ENCODE measurements at places on chromosomes 3 and 15.

DNA sequence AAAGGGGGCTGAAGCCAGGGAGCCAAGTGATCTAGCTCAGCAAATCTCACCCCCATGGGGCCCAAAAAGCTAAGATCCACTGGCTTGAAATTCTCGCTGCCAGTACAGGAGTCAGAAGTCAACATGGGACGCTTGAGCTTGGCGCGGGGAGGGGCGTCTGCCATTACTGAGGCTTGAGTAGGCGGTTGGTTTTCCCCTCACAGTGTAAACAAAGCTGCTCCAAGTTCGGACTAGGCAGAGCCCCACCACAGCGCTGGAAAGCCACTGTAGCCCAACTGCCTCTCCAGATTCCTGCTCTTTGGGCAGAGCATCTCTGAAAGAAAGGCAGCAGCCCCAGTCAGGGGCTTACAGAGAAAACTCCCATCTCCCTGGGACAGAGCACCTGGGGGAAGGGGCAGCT, 8.1 kb upstream of the SLC25A36 start:
- DNase-seq: no peak

DNA sequence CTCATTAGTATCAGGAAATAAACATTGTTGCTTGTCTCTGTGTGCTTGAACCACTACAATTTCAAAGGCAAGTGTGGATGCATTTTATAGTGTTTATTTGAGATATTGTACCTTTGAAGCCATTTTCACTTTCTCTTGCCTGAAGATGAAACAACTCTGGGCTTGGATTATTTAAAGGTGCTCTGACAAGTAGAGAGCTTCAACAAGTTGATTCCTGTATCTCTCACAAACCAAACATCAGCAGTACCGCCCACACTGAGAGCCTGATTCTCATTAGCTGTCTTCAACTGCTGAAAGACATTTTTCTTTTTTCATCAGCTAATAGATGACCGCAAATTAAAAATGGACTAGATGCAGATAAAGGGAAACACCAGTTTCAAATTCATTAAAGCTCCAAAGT, 806 bp upstream of the CERS3 start:
- DNase-seq: no peak

DNA sequence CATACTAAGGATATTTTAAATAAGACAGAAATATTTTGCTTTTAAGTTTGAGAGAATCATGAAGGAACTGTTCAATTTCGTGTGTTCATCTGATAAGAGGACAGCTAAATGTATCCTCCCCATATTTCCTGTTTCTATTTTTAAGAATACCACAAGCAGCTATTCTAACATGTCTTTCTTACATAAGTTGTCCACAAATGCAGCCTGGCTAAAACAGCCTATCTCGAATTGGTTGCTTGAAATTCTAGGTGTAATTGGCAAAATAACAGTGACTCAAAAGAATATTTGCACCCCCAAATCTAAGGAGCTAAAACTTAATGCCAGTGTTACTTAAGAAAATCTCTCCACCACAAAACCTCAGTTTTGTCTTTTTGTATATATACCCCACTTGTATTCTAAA, 35.0 kb downstream of the BTLA start:
- DNase-seq: no peak

GRCh38 chr15:59256482-59256881, 49.8 kb downstream of the LDHAL6B start:
- DNase-seq: no peak

DNA sequence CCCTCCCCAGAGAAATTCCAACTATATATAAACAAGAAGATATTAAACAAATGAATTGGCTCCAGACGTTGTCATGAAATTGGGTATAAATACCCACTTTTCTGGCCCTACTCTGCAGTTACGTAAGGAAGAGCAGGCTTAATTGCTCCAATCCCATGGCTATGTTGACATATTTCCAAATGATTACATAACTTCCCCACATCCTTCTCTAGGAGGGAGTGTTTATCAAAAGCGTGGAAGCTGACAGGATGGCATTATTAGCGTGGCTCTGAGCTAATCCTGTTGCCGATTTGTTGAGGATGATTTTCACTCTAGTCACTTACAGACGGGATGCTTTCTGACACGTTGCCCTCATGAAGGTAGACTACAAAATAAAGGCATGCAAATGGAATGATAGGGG, 347.5 kb upstream of the TMCO5A start:
- no peak for DNase-seq

DNA sequence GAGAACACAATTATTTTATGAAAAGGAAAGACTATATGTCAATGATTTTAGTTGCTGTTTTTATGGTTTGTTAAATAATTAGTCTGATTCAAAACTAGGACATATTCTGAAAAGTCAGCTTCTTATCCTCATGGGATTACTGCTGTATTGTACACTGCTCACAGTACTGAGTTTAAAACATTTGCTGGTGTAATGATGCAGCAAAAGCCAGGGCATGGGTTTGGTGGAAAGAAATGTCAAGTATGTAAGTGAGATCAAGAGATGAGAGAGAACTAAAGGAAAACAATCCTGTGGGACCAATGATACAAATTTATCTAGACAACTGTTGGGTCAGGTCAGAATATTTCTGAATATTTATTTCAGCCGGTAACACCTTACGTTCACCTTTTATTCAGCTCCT, 210.1 kb upstream of the ARHGEF26 start:
- no peak for DNase-seq

DNA sequence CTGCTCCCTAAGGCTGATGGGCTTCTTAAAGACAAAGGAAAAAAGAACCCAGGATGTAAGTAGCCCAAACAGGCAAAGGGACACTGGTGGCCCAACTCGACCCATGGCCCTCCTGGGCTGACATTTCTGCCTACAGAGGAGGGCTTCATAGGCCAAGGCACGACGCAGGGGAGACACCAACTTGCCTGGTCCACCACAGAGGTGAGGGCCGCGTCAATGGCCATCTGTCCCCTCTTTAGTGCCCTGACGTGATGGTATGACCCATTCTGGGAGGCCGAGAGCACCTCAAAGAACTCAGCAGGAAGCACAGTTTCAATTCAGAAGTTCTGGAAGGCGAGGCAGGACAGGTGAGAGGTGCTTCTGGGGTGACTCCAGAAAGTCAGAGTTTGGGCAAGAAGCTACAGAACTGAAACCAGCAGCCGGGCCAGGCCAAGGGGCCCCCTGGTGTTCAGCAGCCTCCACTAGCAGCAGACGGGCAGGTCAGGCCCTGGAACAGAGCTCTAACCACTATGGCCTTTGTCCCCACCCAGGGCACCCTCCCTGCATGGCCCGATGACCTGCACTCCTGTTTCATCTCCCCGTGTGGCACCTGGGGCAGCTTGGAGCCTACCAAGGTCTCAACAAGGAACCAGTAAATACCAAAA, 45.1 kb downstream of the HMCES start:
- DNase-seq: no peak

DNA sequence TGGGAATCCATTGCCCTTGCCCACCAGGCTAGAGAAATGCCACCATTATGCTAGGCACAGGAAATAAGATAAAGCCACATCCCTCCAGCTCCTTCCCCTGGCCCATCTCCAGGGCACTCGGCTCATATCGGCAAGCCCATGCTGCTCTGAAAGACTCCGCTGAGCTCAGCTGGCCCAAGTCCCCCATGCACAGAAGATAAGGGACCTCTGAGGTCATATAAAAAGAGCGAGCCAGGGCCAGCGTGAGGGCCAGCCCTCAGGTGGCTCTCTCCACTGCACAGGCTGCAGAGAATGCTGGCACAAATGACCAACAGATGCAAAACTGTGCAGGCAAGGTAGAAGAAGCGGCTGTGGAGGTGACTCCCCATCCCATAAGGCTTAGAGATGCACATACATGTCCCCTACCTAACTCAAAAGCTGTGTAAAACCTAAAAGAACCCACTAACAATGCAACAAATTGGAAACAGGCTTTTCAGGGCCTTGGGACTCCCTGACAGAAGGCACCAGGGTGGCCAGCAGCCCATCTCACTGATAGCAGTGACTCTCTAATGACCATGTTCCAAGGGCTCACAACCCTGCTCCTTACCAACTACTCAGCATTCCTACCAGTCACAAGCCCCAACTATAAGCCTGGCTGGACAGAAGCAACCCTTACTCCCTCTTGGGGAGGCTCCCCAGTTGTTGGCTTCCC, 3.0 kb downstream of the RAB6B start:
- peak; percentile 87 for DNase-seq

Measured in left ventricle myocardium superior (tissue), 1 donor.